Activated T-helper 1 cell treated with anti-CD3 and anti-CD28 coated beads, Interleukin-12 subunit alpha, Interleukin-12 subunit beta, Interleukin-2, Interleukin-4 antibody, amounts not matched to agents 30 ng/mL and 10 ng/mL and 1 ng/mL, durations not matched to agents 14 hours and 24 hours and 36 hours (primary cell): ENCODE measurements at places on chromosomes 2 and 18. TPM values are rescaled to one million over a fixed set of nuclear protein-coding genes. Genes with fewer than 3 reads are reported as not detected.

- no peak for DNase-seq
These were observed 580.9 kb upstream of the HNMT start for GRCh38 chr2:137383391-137383790.

- no peak for DNase-seq
These were observed 21.7 kb downstream of the METTL21A start for GRCh38 chr2:207603486-207603885.

DNA sequence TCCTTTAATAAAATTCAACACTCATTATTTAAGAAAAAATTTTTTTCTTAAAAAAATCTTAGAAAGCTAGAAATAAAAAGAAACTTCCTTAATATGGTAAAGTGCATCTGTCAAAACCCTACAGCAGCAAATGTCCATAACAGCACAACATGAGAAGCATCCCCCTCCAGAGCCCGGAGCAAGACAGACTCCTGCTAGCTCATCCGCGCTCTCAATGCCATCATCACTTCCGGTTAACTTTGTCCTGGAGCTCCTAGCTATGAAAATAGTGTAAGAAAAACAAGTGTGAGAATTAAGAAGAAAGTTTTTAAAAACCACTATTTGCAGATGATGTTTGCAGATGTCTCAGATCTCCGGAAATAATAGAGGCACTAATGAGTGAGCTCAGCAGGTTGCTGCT, 103.1 kb downstream of the TEX51 start:
- DNase-seq: no peak

GRCh38 chr2:28664120-28664842, 87.3 kb upstream of the PPP1CB start:
- DNase-seq: no peak

DNA sequence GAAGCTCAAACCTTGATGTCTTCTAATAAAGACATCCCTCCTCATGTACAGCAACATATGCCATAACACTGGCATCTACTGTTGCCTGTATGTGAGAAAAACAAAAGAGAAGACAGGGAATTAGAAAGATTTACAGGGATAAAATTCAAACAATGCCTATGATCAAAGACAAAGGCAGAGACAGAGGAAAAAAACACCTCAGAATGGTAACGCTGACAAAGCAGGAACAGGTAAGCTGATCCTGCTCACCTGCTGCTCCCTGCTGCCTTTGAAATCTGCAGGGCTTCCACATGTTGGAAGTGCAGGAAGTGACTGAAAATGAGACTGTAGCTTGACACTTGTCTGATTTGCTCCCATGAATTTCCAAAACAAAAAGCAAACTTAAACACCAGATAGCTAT, 90.2 kb upstream of the DNAJC10 start:
- no peak for DNase-seq

DNA sequence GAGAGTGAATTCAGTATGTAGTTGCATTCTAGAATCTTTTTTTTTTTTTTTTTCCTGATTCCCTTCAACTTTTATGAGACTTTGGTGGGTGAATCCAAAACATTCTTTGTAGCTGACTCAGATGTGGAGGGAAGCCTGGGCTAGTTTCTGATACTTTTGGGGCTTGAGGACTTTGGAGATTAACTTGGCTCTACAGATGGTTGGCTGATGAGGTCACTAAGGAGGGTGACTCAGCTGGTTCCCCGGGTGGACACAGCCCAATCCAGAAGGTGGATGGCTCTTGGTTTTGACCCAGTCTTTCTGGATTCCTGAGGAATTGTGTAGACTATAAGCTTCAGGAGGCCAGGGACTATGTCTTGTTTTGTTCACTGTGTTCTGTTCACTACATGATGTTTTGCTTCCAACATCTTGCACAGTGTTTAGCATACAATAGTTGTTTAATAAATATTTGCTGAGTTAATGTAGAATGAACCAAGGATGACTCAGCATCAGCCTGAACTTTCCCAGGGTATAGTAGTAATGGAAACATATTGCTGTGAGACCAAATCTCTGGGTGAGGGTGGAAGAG, 30.5 kb downstream of the LAMA3 start:
- DNase-seq: no peak

MC2R gene
- total RNA-seq: not detected in 2 replicates

YES1 gene
- total RNA-seq: 18.5 and 18.9 TPM in 2 replicates

CNDP1 gene
- not detected in 2 replicates for total RNA-seq

VIL1 gene
- not detected in 2 replicates for total RNA-seq
